ENCODE measurements at places on chromosomes 7 and 10. TPM values are rescaled to one million over a fixed set of nuclear protein-coding genes. Genes with fewer than 3 reads are reported as not detected.

The PLEKHS1 gene
- not detected for polyA plus RNA-seq

The SPDYE6 gene
- polyA plus RNA-seq, result not detected

The CASTOR2 gene
- polyA plus RNA-seq, result 1.7 TPM

The SFRP4 gene
- polyA plus RNA-seq, result not detected

The POU6F2 gene
- polyA plus RNA-seq, result not detected

The HOXA13 gene
- polyA plus RNA-seq, result not detected

The PON1 gene
- polyA plus RNA-seq, result not detected

The OR6B1 gene
- not detected for polyA plus RNA-seq

The SFTPA1 gene
- polyA plus RNA-seq, result not detected

The TMEM248 gene
- 152 TPM for polyA plus RNA-seq

DNA sequence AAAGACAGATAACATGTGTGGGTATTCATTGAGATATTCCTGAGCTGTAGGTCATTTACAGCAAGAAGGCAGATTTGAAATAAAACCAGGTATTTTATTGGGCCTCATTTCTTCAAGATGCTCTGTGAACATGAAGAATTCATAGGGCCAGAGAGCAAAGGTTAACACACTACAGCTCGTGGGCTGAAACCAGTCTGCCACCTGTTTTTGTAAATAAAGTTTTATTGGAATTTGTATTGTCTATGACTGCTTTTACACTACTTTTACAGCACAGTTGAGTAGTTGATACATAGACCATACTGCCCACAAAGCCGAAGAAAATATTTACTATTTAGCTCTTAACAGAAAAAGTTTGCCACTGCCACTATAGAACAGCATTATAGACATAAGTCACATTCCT is 22.1 kb upstream of the LIPA start:
- no peak for DNase-seq

DNA sequence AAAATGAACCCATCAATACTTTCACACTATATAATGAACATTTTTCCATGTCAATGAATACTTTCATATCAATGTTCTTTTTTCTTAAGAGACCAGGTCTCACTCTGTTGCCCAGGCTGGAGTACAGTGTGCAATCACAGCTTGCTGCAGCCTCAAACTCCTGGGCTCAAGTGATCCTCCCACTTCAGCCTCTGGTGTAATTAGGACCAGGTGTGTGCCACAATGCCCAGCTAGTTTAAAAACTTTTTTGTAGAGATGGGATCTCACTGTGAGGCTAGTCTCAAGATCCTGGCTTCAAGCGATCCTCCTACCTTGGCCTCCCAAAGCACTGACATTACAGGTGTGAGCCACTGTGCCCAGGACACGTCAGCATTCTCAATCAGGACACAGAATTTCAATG is 85.2 kb downstream of the SH3PXD2A start:
- DNase-seq, result no peak

- no peak for DNase-seq
These were observed 9.4 kb upstream of the IKZF1 start for GRCh38 chr7:50295133-50295532.

DNA sequence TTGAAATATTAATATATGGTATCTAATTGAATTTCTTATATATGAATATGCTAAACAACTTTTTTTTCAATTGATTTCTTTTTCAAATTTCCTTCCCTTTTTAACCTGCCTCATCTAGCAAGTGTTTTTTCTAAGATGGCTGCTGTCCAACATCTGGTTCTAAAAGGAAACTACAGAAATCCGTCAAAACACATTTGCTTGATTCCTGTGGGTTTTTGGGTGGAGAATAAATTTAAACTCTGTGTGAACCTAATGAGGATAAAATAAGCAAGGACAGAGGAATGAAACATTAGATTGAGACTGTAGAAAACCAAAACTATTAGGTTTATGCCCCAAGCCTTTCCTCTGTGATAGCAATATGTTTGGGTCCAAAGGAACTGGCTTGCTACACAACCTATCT is 75.5 kb upstream of the STARD3NL start:
- DNase-seq, result no peak

- no peak for DNase-seq
These were observed 6.2 kb downstream of the PLXNA4 start for GRCh38 chr7:132569884-132570614.

DNA sequence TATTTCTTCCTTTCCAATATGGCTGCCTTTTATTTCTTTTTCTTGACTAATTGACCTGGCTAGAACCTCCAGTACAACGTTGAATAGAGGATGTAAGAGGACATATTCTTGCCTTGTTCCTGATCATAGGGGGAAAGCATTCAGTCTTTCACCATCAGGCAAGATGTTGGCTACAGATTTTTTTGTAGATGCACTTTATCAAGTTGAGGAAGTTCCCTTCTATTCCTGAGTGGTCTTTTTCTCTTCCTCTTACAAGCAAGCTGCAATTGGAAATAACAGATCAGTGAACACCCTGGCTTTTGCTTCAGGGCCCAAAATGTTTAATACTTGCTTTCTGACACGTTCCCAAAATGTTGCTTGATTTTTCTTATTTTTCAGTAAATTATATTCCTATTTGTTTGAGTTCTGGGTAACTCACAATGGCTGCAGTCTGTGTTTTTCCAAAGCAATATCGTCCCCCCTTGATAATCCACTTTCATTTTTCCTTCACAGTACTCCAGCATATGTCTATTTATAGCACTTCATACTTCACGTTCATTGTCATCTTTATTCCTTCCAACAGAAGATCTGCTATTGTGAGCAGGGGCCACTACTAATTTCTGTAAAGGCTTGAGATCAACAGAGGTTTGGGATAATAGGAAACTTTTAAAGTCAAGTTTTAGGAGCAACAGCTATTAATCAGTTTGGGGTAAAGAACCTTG is 11.7 kb downstream of the CPEB3 start:
- DNase-seq, result no peak

GRCh38 chr10:11757454-11757820 is 15.3 kb downstream of the ECHDC3 start:
- DNase-seq, result no peak

DNA sequence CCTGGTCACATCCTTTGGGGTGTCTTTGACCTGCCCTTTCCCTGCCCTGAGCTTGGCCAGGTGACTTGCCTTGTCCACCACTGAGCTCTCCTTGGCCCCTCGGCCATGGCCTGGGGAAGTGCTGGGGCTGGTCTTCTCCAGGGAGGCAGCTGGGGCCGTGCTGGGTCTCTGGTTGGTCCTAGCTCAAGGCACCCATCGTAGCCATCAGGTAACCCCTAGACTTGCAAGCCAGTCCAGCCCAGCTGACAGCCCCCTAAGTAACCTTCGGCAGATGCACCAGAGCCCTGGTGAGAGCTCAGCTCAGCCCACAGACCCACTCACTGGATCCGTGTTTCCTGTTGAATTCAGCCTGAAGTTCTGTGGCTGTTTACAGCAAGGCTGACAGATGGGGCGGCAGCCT is 176.2 kb upstream of the SHH start:
- no peak for DNase-seq

GRCh38 chr7:106023369-106024322 is 60.6 kb downstream of the CDHR3 start:
- DNase-seq, result no peak

DNA sequence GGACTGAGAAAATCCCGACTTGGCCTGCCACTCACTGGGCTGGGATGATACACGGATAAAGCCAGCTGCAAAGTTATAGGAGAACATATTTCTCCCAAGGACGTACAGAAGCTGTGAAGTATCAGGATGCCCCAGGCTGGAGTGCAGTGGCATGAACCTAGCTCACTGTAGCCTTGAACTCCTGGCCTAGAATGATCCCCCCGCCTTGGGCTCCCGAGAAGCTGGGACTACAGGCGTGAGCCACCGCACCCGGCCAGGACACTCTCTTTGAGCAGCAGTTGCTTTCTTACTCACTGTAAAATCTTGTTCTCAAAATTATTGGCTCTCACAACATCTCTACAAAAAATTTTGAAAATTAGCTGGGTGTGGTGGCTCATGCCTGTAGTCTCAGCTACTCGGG is 50.4 kb downstream of the CLEC2L start:
- DNase-seq, result no peak

DNA sequence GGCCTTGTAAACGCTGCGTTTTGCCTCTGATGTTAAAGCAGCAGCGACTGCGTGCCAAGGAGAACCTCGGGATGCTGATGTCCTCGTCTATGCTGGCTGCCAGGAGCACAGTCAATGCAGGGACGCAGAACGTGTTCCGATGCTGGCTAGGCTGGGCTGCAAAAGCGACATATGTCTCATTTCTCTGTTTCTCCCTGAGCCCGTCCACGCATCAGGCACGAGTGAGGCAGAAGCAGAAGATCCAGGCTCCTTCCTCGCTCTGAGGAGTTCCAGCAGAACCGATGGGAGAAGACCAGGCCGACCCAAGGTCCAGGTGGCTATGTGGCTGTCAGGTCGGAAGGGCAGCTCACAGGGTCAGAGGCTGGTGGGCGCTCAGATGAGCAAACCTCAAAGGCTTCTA is 3.7 kb upstream of the FOXL3 start:
- no peak for DNase-seq

DNA sequence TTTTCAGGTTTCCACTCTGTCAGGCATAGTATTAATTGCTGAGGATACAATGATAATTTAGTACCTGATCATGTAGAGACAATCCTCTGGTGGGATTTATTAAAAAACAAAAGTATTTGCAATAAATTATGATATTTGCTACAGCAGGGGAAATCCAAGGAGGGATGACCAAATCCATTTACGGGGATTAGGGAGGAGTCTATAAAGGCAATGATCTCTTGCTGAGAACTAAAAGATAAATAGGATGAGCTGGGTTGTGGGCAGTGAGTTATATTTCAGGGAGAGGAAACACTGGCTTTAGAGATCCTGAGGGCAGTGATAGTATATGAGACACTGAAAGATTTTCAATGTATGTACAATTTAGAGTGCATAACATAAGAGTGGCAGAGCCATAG is 305.5 kb downstream of the GPR37 start:
- DNase-seq, result no peak

- no peak for DNase-seq
These were observed 5.4 kb downstream of the COBL start for GRCh38 chr7:51311166-51311565.

DNA sequence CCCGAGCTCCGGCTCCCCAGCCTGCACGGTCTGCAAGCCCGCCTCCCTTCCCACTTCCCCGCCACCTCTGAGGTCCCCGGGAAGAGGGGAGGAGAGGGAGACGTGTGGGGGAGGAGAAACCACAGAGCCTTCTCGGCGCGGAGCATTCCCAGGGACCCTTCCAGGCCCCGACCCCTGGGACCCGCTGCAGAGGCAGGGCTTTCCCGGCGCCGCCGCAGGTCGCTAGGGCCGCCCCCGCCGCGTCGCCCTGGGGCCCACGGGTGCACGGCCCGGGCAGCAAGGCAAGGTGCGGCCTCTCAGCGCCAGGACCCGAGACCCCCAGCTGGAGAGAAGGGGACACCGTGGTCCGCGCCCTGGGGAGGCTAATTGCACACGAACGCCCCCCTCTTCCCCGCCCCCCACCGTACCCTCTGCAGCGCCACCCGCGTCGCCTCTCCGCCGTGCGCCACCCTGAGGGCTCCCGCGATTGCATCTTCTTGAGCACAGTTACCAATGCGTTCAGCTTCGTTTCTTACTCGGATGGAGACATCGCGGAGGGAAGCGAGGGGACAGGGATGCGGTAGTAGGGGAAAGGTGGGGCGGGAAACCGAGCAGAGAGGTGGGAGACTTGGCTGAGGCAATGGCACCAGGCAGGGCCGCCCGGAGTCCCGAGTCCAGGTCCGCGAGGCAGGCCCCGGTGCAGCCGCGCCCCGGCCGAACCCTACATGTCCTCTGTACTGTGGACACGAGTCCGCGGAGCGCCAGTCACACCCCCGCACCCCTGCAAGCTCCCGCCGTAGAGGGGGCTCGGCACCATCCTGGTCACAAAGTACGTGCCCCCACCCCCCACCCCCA is 28.9 kb downstream of the SKIDA1 start:
- peak; percentile 60 for DNase-seq

DNA sequence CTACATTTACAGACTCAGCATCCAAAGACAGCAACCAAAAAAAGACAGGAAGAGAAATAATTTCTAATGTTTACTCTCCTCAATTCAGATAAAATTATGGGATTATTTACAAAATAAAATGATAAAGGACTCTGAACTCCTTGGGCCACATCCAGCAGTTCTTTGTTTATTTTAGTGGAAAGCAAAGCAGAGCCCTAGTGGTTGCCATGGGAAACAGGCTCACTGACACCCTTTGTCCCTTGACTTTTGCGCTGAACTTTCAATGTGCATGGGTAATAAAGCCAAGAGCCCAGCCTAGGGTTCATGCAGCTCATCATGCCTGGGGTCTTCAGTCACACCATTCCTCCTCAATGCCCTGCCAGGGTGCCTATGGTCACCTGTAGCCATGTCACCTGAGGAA is 442.6 kb upstream of the IGFBP3 start:
- DNase-seq, result no peak

DNA sequence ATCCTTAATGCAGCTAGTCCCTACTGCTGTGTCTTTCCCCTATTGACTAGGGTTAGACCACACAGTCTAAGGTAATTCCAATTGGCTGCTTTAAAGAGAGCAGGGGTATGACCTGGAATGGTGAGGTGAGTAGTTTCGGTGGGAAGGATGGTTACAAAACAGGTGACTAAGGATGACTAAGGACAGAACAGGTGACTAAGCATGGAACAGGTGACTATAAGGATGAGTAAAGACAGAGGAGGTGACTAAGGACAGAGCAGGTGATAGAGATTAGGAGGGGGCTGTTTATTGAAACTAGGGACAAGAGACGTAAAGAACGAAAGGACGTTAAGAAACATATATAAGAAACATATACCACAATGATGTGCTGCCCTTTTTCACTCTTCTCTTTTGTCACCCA is 145.1 kb upstream of the TMEM106B start:
- no peak for DNase-seq

DNA sequence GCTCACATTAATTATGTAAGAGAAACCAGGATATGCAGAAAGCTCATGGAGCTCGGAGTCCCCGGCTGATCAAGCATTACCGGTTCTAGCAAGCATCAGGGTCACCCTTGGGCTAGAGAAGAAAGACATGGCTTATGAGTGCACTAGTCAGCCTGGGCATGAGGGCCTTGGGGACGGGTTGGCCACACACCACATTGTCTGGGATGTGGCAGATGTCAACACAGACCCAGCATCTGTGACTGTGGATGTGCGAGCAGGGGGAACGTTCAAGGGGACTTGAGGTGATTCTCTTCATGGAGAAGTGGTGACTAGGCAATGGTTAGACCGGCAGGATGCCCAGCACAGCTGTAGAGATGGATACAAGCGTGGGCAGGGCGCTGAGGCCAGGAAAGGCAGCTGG is 13.7 kb downstream of the ZMIZ2 start:
- DNase-seq, result no peak

DNA sequence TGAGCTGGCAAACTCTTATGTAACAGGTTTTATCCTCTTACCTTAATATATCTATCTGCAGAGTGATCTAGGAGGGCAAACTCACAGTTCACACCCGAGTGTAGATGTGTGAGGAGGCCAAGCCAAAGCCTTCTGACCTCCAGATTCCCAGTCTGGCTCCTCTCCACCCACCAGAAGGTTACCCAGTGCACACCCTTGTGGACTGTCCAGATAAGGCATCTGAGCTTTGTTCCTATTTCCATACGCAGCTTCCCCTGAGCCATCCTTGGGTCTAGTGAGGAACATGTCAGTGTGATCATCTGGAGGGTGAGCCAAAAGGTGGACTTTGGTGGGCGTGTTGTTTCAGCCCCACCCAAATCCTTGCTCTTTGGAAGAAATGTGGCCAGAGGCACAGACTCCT is 203.0 kb upstream of the MEOX2 start:
- no peak for DNase-seq

All from CD4-positive, CD25-positive, alpha-beta regulatory T cell (primary cell).